ENCODE measurements at places on chromosomes 11 and 22.

DNA sequence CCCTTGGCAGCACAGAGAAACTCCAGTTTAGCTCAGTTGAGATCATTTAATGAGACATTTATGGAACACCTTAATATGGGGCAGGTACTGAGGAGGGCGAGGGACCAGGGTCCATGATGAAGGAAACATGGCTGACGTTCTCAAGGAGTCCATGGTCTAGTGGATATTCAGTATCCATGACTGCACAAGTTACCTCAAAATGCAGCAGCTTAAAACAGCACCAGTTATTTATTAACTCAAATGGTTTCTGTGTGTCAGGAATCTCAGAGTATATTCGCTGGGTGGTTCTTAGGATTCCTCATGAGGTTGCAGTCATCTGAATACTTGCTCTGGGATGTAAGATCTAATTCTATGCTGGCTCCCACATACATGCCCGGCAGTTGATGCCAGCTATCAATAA lies 346.8 kb downstream of the LARGE1 start:
- DNase-seq: no peak

DNA sequence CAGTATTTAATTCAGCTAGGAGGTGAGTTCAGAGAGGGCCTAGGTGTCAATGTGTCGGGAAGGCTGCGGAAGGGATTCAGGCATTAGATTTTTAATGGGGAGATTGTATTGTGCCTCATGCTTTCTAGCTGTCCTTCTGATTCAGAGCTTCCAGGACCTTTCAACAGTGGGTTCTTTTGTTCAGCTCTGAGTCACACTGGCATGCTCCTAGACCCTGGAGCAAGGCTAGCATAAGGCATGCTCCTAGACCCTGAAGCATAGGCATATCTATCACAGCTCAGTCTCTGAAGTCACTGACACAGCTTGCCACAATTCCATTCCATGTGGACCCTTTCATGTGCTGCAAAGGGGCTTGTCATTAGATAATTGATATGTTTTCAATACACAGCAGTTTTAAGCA lies 396.9 kb downstream of the RAB38 start:
- DNase-seq: no peak

DNA sequence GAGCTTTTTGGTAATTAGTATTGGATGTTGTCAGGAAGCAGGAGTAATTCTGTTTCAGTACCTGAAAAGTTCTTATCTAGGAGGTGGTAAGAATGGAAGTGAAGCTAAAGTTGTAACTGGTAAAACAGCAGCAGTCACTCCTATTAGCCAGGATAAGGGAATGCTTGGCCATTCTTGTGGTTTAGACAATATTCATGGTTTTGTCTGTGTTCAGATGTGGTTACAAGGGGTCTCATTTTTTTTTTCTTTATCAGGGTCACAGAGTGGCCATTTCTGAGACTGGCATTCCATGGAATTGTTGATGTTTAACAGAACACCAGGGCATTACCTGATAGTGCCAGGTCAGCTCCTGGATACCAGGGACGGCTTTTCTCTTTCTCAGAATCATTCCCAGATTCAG lies 23.8 kb downstream of the TAF1D start:
- no peak for DNase-seq

DNA sequence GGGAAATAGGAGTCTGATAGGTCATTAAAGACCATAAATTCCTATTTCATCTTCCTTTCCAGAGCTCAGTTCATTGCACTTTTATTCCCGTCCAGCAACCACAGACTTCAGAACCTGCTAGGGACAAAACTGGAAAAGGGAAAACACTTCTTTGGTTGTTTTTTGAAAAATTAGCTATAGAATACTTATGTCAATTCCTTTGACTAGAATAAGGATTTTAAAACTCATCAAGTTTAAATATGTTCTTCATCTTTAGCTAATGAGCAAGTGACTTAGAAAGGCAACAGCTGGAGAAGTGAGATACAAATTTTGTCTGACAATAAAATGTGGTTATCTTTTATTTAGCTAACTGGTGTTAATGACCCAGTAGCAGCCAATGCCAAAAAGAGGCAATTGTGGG lies 206.9 kb downstream of the SOX6 start:
- no peak for DNase-seq

DNA sequence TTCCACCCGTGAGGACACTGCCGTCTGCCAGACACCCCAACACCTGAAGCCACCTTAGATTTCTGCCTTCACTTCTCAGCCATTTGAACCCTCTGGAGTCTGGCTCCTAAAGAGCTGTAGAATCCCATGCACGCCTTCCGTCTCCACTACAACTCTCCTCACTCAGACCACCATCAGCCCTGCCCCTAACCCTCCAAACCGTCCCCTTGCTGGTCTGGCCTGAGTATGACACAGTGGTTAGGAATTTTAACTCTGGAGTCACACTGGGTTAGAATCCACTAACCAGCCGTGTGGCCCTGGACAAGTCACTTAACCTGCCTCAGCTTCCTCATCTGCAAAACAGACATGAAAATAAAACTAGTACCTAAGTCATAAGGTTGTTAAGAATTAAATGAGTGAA lies 3.0 kb downstream of the CNIH2 start:
- no peak for DNase-seq

- no peak for DNase-seq
These were observed 2.6 kb upstream of the LTBP3 start for GRCh38 chr11:65560555-65561418.

DNA sequence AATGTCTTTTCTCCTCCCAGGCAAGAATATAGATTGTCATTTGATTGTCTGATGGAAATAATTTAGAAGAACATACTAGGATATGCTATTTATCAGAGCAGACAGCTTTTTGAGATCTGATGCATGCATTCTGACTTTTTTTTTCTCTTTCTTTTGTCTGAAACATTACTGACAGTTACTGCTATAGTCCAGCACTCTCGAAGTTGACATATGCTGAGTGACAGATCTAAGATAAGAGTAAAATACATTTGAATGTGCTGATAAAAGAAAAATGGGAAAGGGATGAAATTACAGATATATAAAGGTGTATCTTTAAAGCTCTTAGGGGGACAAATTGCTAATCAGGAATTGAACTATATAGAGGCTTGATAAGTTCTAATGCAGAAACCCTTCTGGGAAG lies 753.8 kb upstream of the TENM4 start:
- no peak for DNase-seq

DNA sequence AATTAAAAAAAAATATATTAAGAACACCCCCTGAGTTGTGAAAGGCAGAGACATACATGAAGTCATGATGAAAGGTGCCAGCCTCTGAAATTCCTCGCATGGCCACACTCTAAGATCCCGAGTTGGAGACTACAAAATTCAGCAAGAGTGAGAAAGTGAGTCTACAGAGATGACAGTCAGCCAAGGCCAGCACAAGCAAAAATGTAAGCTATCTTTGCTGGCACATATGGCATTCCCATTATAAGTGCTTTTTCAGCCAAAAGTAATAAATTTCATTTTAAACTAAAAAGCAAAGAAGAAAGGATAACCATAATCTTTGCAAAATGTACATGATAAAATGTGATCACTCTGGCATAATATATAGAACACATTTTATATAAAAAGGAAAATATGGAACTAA lies 40.6 kb downstream of the FANCF start:
- DNase-seq: no peak

DNA sequence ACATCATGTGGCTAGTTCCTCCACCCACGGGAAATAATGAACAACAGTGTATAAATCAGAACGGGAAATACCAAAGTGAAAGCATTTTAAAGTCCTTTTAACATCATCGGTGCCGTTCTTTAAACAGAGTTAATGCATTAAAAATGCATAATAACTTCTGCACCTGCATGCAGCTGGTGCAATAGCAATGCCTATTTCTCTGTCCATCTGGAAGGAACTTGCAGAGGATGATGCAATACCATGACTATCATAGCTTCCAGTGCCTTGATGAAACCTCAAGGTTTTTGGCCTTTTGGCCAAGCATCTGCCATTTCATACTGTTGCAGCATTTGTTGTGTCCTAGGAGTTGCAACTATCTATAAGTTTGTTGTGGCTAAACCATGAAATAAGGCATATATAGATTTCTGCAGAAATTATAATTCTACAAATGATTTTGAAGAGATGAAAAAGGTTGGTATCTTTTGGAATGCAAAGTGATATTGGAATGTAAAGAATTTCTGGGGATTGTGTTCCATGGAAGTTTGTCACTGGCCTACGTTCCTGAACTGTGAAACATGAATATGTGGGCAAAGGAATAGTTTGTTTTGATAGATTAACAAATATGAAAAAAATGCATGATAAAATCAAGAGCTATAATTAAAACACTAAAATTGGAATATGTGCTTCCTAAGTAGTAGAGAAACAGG lies 9.8 kb upstream of the EIF3F start:
- DNase-seq: no peak

- peak; percentile 45 for DNase-seq
These were observed 181.5 kb upstream of the E2F8 start for GRCh38 chr11:19422276-19422675.

GRCh38 chr11:67282876-67283371 lies 6.2 kb upstream of the ANKRD13D start:
- DNase-seq: no peak

- no peak for DNase-seq
These were observed 90.3 kb upstream of the CD82 start for GRCh38 chr11:44475114-44475686.

DNA sequence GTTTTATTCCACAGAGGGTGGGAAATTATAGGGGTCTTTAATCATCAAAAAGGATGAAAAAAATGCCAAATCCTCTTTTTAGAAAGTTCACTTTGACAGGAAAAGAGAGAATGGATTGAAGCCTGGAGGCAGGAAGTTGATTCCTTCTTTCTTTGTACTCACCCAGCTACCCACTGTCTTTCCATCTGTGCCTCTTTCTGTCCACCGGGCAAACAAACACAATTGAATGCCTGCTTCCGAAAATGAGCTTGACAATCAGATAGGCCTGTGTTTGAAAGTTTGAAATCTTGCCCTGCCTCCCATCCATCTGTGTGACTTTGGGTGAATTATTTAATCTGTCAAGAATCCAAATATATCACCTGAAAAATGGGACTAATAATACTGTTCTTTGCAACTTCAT lies 81.1 kb downstream of the SCN3B start:
- no peak for DNase-seq

GRCh38 chr11:10943968-10944367 lies 86.1 kb upstream of the ZBED5 start:
- DNase-seq: no peak

DNA sequence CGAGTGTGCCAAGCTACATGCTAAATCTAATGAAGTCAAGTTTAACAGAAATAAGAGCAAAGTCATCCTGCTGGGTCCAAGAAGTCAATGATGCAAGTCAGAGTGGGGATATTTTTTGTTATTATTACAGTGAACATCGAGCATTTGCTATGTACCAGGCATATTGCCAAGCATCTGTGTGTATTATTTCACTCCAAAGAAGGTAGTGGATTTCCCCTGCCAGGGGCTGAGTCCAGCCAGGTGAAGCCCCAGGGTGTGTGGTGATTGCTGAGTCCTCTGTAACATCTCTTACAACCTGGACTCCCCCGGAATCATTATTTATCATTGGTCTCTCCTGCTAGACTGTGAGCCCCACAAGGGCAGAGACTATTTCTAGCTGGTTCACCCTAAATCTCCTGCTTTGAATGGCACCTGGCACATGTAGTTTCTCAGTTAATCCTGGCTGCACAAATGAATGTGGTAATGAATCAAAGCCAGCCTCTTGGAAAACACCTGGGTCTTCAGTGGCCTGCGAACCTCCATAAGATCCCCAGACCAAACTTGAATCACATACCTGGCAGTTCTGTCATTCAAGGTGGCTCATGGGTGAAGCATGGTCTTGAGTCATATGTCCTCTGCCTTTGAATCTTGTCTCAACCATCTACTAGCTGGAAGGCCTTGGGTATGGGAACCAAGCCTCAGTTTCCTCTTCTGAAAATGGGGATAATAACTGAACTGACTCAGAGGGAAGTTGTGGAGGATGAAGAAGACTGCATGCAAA lies 549.2 kb downstream of the MIAT start:
- no peak for DNase-seq

DNA sequence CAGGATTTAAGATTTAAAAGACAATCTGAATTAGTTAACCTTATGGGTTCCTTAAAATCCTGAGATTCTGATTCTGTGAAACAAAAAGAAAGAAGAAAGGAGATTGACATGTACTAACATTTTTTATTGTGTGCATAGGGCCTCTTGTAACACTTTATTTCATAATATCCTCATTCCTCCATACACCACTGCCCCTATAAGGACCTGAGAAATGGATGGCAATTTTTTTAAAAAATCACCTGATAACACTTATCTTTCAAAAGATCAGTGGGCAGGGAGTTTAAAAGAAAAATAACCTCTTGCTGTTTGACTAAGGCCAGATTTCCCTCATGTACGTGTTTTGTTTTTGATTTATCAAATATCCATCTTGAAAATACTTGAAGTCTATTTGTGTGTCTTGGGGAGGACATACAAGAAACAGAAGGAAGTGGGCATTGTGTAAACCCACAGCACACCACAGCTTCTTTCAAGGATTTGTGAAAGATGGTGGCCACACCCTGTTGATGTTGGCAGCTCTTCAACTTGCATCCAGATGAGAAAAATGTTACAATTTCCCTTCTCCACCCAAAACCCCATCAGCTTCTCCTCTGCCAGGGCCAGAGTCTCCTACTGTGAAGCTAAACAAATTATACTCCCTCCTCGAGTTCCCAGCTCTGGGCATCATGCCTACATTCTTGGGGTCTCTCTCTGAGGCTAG lies 35.0 kb upstream of the MPEG1 start:
- DNase-seq: peak; percentile 34

DNA sequence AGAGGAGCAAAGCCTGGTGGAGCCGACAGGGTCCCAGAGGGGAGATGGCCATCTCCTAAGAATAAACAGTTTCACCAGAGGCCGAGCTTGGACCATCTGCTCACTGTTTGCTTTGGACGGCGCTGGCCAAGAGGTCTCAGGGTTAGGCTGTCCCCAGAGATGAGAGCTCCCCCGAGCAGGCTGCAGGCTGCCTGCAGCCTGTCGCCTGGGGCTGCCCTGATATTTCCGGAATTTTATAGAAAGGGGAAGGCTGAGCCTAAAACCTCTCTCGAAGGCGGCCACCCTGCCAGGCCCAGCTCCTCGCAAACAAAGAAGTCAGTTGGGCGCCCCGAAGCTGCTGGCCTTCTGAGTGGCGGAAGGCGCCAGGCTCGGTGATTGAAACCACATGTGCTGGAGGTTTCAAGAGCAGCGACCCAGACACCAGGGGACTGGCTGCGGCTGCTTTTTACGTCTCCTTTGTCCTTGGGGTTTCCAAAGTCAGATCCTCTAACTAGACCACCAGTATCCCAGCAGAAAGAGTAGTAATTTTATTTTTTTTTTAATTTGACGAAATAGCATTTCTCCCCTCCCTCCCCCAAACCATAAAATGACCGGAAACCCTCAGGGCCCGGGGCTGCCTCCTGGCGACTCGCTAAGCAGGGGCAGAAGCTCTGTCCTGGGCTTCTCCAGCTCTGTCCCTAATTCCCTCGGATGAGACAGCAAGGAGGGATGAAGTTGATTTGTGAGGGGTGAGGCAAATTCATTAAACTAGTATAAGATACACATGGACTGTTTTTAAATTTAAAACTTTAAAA lies 57.4 kb downstream of the CLMP start:
- DNase-seq: peak; percentile 83

- no peak for DNase-seq
These were observed 226.6 kb upstream of the TENM4 start for GRCh38 chr11:79667380-79667779.

- DNase-seq: no peak
These were observed 10.6 kb upstream of the GNB1L start for GRCh38 chr22:19865141-19865829.
